ENCODE measurements at places on chromosomes 16 and 17. TPM values are rescaled to one million over a fixed set of nuclear protein-coding genes. Genes with fewer than 3 reads are reported as not detected.

GRCh38 chr17:67050066-67050465, 5.7 kb downstream of the CACNG1 start:
- DNase-seq: no peak

GRCh38 chr16:81167851-81168250, 70.6 kb upstream of the BCO1 start:
- DNase-seq: no peak

- no peak for DNase-seq
Observed at GRCh38 chr16:27723711-27724481, 174.0 kb downstream of the KATNIP start.

DNA sequence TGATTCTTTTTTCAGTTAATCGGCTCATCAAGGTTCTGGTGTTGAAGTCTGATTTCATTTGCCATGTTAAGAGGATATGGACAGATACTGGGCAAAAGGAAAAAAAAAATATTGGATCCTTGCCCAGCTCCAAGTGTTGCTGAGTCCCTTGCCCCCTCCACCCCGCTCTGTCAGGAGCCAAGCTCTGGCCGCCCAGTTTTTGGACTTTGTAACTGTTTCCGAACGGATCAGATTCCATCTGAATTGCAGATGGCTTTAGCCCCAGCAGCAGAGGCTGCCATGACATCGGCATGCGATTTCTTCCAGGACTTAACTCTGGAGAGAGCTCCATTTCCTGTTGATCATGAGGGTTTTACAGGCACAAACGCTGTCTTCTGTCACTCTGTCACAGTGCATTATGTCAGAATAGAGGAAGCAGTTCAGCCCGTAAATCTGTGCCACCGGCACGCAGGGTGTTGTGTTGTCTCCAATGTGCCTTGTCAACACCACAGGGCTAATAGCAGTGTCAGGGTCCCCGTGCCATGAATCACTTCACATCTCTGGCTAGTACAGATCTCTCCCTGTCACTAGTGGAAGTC, 615.6 kb downstream of the MAF start:
- no peak for DNase-seq

GRCh38 chr17:37107406-37108083, 158.8 kb downstream of the AATF start:
- DNase-seq: no peak

- no peak for DNase-seq
Observed at GRCh38 chr17:16449121-16449570, 33.8 kb downstream of the TRPV2 start.

DNA sequence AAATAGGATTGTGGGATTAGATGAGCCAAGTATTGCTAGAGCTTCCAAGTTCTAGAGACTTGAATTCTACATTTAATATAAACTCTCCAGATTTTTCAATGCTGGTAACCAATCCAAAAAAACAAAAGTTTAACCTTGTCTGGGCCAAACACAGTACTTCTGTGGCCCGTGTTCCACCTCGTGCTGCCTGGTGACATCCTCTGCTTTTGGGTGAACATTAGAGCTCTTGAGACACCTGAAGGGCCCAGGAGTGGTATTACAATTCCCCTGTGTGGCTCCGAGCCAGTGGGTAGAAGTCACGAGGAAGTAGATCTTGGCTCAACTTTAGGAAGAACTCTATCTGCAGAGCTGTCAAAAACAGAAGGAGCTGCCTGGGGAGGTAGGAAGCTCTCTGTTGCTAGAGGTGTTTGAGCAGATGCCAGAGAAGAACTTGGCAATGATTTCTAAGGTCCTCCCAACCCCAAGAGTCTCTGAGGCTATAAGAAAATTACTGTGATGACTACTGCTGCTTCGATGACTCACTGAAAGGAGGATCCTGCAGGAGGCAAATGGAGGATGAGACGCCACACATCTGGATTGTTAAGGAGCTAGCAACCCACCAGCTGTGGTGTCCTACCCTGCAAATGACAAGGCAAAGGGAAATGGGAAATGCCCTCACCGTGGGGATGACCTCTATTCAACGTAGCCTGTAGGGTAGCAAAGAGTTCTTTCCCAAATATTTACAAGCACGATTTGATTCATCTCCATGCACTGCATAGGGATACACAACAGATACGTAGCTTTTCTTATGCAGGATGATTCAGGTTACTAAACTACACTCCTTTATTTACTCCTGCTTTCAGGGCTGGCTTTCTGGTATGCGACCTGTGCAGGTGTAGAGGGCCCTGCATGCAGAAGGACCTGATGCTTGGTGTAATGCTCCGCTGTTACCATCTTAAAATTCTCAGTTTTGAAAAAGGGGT, 45.8 kb upstream of the GAS7 start:
- DNase-seq: no peak

GRCh38 chr16:88437367-88437964, 15.6 kb upstream of the ZFPM1 start:
- DNase-seq: peak; percentile 85

DNA sequence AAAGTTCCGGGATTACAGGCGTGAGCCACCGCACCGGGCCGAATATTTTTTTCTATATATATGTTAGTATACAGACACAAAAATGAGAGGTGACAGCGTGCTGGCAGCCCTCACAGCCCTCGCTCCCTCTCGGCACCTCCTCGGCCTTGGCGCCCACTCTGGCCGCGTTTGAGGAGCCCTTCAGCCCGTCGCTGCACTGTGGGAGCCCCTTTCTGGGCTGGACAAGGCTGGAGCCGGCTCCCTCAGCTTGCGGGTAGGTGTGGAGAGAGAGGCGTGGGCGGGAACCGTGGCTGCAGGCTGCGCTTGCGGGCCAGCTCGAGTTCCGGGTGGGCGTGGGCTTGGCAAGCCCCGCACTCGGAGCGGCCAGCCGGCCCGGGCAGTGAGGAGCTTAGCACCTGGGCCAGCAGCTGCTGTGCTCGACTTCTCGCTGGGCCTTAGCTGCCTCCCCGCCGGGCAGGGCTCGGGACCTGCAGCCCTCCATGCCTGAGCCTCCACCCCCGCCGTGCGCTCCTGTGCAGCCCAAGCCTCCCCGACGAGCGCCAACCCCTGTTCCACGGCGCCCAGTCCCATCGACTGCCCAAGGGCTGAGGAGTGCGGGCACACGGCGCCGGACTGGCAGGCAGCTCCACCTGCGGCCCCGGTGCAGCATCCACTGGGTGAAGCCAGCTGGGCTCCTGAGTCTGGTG, 1.9 kb upstream of the DPEP3 start:
- no peak for DNase-seq

DNA sequence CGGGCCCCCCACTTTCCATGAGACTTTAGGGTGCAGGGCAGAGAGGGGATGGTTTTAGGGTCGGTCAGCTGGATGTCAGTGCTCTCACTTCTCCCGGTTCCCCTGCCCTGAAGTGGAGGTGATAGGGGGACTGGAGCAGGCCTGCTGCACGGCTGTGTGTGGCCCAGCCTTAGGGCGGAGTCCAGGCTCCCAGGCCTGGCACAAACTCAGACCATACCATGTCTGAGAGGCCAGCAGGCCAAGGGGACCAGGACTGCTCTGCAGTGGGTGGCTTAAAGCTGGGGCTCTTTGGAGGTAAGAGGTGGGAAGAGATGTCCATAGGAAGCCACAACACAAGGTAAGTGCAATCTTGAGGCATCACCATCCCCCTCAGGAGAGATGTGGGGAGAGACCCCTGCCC, 8.3 kb downstream of the TFAP4 start:
- DNase-seq: no peak

- no peak for DNase-seq
Observed at GRCh38 chr17:79422236-79422635, 188.6 kb downstream of the RBFOX3 start.

DNA sequence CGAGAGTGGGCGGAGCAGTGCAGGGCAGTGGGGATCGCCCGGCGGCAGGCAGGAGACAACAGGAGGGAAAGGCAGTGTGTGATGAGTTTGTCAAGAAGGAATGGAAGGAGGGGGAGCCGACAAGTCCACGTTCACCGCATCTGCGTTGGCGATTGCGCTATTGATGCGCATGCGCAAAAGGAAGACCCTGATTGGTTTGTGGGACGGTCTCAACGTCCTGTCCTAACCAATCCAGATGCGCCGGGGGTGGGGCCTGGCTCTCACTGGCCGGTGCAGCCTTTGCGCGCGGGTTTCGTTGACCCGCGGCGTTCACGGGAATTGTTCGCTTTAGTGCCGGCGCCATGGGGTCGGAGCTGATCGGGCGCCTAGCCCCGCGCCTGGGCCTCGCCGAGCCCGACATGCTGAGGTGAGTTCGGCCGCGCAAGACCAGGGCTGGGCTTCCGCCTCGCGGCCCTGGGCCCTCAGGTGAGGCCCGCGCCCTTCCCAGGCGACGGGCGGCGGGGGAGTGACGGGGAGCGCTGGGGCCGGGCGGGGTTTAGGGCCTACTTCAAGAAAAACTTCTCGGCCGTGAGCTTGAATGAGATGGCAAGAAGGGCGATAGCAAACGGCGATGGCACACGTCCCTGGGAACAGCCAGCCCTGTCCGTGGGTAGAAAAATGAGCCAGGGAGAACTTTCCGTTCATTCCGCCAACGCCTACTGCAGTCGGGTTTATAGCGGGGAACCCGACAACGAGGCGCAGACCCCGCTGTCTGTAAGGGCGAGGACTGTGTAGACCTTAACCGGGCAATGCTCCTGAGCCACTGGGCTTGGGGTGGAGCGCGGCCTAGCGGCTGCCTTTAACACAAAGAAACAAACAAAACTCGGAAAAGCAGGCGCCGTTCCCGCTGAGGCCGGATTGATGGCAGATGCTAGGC, at the start of gene ORC6:
Gene ORC6, plus strand, starts transcription at position 295 of the 916 bp plus-strand sequence. Its CDS starts 47 bp downstream, at position 342.
- DNase-seq: peak; percentile 91

- no peak for DNase-seq
Observed at GRCh38 chr16:84314373-84314772, 19.7 kb downstream of the WFDC1 start.

- no peak for DNase-seq
Observed at GRCh38 chr16:55662644-55663031, 6.8 kb downstream of the SLC6A2 start.

- DNase-seq: no peak
Observed at GRCh38 chr17:32276171-32276601, 10.6 kb downstream of the RHBDL3 start.

TEKT5 gene
- total RNA-seq: 1.6 TPM

BCL6B gene
- total RNA-seq: 2.0 TPM

ENO3 gene
- 0.82 TPM for total RNA-seq

GAS2L2 gene
- total RNA-seq: under 0.01 TPM
